SHP77 treated with DMSO at 0.1 percent for 48 hours (cell line): ENCODE measurements at places on chromosomes 2 and 18.
A peak's percentile ranks its signal among the peaks of the same experiment; 100 is the strongest.

GRCh38 chr2:181129364-181130056 lies 149.1 kb downstream of the UBE2E3 start:
- no peak for DNase-seq

DNA sequence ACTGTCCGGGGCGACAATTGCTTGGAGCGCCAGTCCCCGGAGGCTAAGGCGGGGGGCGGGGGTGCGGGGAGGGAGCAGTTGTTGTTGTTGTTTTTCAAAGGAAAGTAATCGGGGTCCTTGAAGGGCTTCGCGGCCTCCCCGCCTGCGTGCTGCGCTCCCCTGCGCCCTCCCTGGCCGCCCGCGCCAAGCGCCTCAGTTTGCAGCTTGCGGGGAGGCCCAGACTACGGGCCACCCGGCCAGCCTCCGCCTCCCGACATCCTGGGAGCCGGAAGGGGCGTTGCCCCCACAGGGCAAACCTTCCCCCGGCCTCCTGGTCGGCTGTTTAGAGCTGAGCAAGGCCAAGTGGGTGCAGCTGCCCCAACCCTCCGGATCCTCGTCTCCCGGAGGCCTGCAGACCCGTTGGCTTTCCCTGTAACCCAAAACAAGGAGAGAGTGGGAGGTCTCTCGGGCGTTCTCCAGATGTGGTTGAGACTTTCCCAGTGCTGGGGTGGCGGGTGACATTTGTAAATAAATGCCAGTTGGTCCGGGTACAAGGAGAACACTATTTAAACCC lies 3.7 kb upstream of the SIX3 start:
- no peak for DNase-seq

DNA sequence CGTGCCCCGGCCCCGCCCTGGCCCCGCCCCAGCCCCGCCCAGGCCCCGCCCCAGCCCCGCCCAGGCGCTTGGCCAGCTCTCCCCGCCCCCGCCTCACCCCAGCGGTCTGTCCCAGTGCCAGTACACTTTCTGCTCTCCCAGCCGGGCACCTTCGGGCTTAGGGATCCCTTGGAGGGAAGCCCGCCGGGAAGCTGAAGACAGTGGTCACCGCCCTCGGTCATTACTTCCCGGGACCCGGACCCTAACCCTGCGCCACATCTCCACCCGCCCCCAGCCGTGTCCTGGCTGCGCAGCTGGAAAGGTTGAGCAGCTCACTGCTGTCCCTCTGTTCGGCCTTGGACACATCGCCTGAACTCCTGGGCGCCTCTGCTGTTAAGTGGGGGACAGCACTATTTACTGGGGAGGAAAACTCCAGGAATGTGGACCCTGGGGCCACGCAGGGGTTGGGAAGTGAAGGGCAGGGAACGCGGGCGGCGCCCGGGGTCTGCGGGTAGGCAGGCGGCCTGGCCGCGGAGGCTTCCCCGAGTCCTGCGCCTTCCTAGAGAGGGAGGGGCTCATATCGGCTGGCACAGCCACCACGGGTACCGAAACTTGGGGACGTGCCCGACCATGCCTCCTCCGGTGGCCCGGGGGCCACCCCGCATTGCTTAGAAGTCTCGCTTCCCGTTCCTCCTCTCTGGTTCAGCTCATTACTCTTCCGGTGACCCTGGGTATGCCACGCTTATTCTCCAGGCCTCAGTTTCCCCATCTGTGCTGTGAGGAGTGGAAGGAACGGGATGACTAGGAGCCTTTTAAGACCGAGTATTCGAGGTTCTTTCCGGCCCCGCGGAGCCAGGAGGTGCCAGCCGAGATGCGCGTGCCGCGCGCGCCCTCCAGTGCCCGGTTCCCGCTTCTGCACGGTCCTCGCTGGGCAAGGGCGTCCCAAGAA lies 121.0 kb downstream of the GYPC start:
- DNase-seq = peak; percentile 4

DNA sequence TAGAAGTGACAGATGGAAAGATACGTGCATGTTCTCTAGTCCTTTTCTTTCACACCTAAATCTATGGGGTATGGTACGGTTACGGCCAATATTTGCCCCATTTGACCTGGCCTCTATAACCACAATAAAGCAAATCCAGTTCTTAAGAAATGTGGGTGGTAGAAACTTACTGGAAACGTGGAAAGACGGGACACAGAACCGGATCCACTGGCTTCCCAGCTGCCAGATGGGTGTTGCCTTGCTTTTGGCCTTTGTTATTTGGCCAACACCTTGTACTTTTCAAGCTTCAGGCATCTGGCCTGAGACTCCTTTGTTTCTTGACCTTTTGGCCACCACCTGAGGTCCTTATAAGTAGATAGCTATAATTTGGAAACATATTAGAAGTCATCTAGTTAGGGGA lies 635.9 kb downstream of the SLC4A3 start:
- DNase-seq = no peak

DNA sequence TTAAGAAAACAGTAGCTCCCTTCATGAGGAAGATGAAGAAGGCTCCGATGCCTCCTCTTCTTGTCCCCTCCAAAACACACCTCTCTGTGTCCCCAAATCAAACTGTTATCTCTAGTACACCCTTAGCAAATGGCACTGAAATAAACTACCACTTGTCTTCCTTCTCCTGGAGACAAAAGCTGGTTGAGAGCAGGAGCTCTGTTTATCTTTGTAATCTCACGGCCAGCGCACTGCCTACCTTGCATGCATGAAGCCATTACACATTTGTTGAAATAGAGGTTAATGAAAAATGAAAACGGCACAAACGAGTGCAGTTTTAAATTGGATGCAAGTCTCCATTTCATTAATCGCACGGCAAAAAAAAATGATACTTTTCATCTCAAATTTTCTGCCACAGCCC lies 113.7 kb downstream of the EPB41L3 start:
- no peak for DNase-seq
